ENCODE measurements at places on chromosomes 2 and 18. TPM values are rescaled to one million over a fixed set of nuclear protein-coding genes. Genes with fewer than 3 reads are reported as not detected.

- peak; percentile 94 for DNase-seq
- no peaks in the 10 kb centered on the region for H3K36me3 ChIP-seq
- H3K4me3 ChIP-seq: peak within 1 kb of the TSS; percentile 60
- H3K27me3 ChIP-seq: no peaks in the 10 kb centered on the region
Measured at GRCh38 chr18:31497836-31498573, at the start of gene DSG2. Gene DSG2 (plus strand): TSS chr18:31498177. CDS start chr18:31498252, 75 bp downstream.

- H3K4me1 ChIP-seq: no peaks in the 10 kb centered on the region
- H3K36me3 ChIP-seq: no peaks in the 10 kb centered on the region
- no peak overlapping the region for H3K27ac ChIP-seq
- no peak for DNase-seq
Measured at GRCh38 chr2:57776916-57777315, 269.7 kb upstream of the VRK2 start.

DNA sequence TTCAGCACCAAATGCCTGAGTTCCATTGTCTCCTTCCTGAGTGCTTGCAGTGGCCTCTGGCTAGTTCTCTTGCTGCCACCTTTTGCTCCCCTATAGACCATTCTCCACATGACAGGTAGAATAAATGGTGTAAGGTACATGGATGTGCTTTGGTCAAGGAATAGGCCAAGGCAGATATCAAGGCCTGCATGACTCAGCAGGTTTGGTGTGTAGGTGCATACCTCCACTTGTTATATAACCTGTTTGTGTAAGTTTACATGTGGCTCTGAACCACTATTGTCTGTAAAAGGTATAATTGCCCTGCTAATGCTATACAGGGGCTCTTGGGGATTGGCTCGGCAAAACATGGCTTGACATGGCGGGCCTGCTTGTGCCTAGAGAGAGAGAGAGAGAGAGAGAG lies 143.5 kb downstream of the KLHL14 start:
- no peaks in the 10 kb centered on the region for H3K36me3 ChIP-seq
- no peaks in the 10 kb centered on the region for H3K4me1 ChIP-seq
- H3K4me3 ChIP-seq: no peak overlapping the region
- H3K27ac ChIP-seq: no peak overlapping the region
- H3K27me3 ChIP-seq: no peaks in the 10 kb centered on the region

- no peak overlapping the region for H3K4me3 ChIP-seq
- no peak overlapping the region for H3K27ac ChIP-seq
- H3K36me3 ChIP-seq: no peaks in the 10 kb centered on the region
- DNase-seq: no peak
Measured at GRCh38 chr18:9901377-9901776, 12.4 kb upstream of the VAPA start.

- no peak overlapping the region for H3K27ac ChIP-seq
- no peaks in the 10 kb centered on the region for H3K27me3 ChIP-seq
- H3K4me3 ChIP-seq: no peak overlapping the region
- no peaks in the 10 kb centered on the region for H3K36me3 ChIP-seq
- H3K4me1 ChIP-seq: peaks cover 9% of the 10 kb centered on the region
Measured at GRCh38 chr18:10122988-10123950, 209.5 kb downstream of the VAPA start.

DNA sequence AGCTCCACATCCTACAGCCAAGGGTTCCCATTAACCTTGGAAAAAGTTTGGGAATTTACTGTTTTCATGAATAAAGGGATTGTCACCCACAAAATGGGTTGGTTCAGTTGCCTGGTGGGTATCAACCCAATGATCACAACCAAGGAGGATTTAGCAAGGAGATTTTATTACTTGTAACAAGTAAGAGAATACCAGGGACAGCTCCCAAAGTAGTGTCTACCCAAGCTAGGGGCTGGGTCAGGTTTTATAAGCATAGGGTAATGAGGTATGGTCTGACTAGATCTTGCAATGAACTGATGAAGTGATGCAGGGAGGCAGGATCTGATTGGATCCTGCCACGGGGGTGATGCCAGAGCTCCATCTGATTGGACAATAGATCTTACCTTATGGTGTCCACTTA lies 681.8 kb downstream of the SLC4A3 start:
- H3K4me3 ChIP-seq: no peak overlapping the region
- no peak overlapping the region for H3K27ac ChIP-seq

GRCh38 chr2:146496248-146496647 lies 1348.6 kb upstream of the ACVR2A start:
- H3K4me3 ChIP-seq: no peak overlapping the region
- H3K27me3 ChIP-seq: no peaks in the 10 kb centered on the region
- DNase-seq: no peak
- H3K27ac ChIP-seq: no peak overlapping the region

DNA sequence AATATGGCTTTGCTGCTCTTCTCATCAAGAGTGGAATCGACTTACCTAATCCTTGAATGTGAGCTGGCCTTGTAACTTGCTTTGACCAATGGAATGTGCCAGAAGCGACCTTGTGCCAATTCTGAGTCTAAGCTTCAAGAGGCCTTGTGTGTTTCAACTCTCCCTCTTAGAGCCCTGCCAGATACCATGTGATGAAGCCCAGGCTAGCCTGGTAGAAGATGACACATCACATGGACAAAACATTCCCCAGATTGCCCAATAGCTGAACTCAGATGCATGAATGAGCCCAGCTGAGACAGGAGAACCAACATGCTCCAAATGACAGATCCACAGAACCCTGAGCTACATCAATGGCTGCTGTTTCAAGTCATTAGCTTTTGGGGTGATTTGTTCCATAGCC lies 4.2 kb upstream of the KLHL14 start:
- H3K27ac ChIP-seq: no peak overlapping the region
- peaks cover 7% of the 10 kb centered on the region for H3K27me3 ChIP-seq
- peaks cover 5% of the 10 kb centered on the region for H3K4me1 ChIP-seq
- no peak overlapping the region for H3K4me3 ChIP-seq
- no peaks in the 10 kb centered on the region for H3K36me3 ChIP-seq
- no peak for DNase-seq

DNA sequence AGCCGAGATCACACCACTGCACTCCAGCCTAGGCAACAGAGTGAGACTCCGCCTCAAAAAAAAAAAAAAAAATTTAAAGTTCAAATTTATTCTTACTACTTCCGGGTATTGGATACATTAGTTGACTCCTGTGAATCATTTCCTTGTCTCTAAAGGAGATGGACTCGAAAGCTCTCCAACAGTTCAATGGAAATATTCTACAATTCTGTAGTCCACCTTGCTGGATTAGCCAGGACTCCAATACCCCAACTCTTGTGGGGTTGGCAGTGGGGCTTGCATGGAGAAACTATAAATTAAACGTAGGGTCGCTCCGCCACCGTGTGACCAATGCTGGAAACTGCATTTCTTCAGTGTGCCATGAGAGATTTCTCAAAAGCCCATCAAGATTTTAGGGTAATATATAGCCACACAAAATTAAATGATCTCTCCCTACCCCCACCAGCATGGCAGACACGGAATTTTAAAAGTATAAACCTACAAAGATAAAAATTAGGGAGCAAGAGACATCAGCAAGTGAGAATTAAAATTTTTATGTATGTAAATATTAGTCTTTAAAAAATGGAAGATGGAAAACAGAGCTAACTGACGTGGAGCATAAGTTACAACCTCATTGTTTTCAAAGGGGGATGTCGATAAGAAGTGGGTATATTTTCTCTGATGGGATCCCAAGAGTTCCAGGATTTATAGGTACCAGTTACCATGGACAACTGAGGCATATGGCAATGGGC lies 27.8 kb upstream of the GAREM2 start:
- no peak overlapping the region for H3K27ac ChIP-seq
- DNase-seq: peak; percentile 81
- no peak overlapping the region for H3K4me3 ChIP-seq
- H3K27me3 ChIP-seq: no peaks in the 10 kb centered on the region
- H3K36me3 ChIP-seq: no peaks in the 10 kb centered on the region

DNA sequence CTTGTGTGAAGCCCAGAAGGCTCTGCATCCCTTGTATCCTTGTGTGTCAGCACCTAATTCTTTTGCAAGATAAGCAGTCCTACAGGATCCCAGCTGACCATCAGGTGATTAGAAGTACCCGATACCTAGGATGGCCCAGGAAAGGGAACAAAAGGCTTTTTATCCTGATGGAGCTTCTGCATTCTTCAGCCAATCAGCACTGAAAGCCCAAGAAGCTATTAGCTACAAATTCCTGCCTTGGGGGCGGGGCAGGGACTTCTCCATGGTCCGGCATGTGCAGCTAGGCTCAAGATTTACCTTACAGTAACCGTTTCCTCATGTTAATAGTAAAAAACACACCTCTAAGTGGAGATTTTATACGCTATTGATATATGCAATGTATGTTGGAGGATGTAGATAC lies 264.6 kb upstream of the THUMPD2 start:
- no peak overlapping the region for H3K4me3 ChIP-seq
- H3K36me3 ChIP-seq: no peaks in the 10 kb centered on the region
- H3K27ac ChIP-seq: no peak overlapping the region
- DNase-seq: no peak

DNA sequence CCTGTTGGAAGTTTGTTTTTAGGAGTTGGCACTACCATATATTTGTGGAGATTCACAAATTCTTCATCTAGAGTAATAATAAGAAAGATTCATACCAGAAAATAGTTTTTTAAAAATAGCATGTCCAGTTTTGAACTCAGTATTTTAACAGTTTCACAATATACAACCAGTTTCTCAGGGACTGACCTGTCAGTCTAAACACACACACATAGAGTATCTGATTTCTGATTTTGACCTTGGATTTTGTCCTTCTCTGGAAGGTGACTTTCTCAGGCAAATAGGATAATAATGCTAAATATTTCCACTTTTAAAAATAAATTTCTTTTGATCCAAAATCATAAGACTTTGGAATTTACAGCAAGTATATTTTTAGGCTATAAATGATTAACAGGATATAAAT lies 32.0 kb downstream of the MFSD6 start:
- peaks cover 61% of the 10 kb centered on the region for H3K4me1 ChIP-seq
- H3K27ac ChIP-seq: no peak overlapping the region
- no peak for DNase-seq
- peaks cover 25% of the 10 kb centered on the region for H3K36me3 ChIP-seq

The CPS1 gene
- 1.8 TPM for total RNA-seq

The CNTNAP5 gene
- total RNA-seq: not detected

The TMEM163 gene
- not detected for total RNA-seq
